Fibroblast of upper back skin (primary cell): ENCODE measurements at places on chromosomes 4 and X.

- DNase-seq = no peak
Observed at GRCh38 chr4:147994076-147994475, 262.2 kb downstream of the ARHGAP10 start.

GRCh38 chr4:183541752-183542040, 36.8 kb downstream of the ING2 start:
- DNase-seq = peak; percentile 10

DNA sequence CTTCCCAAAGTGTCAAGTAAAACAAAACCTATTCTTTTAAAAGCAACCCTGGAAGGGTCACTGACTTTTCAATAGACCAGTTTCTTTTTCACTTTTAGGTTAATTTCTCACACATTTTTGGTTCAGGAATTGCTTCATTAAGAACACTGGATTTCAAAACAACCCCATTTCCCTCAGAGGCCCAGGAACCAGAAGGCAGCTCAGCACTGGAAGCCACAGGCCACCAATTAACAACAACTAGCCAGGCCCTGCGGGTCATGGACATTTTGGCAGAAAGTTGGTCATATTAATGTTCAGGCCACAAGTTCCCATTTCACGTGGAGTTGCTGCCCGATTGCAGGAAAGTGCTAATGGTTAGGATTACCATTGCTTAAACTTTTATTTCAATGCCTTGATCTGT, 39.8 kb downstream of the HAND2 start:
- DNase-seq = no peak

- peak; percentile 78 for DNase-seq
Observed at GRCh38 chr4:128346054-128346716, 58.6 kb upstream of the PGRMC2 start.

GRCh38 chrX:3713937-3714434, 537 bp upstream of the PRKX start:
- no peak for DNase-seq

GRCh38 chrX:123964156-123964834, 2.8 kb downstream of the STAG2 start:
- DNase-seq = peak; percentile 23

- peak; percentile 65 for DNase-seq
Observed at GRCh38 chrX:47523297-47523696, 37.7 kb upstream of the ARAF start.

DNA sequence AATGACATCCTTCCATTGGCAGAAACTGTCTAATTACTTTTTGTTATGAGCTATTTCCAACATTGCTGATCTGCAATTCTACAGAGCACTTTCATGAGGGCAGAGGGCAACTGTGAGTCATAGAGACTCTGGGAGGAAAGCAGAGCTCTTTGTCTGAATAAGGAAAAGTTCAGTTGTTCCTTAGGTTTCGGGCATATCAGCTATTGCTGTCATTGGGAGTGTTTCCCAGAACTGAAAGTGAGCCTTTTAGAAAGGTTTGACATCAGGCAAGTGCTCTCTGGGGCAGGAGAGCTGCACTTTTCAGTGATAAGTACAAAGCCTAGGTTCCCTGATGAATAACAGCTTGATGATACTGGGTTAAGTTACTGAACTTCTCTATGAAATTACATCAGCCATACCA, 119.2 kb upstream of the EDNRA start:
- DNase-seq = peak; percentile 87

DNA sequence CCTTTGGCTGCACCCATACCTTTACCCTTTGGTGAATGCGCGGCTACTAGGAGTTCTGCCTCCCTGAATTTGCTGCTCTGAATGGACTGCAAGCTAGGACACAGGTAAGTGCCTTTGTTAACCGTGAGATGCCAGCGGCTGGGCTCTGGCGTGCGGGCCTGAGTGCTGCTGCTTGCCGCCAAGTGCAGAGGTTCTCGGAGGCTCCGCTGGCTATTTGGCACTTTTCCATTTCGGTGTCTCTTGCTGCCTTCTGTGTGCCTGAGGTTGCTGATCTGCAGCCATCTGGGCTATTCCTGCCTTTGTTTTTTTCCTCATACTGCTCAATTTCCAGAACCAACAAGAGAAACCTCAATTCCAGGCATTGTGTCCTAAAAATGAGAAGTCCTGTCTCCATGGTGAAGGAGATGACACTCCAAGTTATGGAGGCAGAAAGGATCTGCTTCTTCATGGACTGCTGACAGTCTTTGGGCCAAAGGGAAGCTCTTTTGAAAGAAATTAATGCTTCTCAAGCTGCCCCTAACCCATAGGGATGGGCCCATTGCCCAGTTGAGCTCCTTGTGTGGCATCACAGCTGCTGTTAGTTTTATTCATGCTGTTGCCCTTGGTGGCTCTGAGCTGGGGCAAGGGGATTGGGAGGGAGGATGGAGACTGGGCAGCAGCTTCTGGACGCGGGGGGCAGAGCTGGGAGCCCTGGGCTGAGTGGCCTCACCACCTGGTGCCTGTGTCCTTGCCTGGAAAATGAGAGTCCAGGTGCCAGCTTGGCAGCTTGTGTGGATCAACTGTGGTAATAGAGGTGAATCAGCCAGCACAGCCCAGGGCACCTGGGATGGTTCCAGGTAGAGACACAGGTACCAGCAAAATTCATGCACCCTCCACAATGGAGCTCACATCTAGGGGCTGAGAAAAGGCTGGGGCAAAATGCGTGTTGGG, 3.8 kb upstream of the TBC1D14 start:
- no peak for DNase-seq

- no peak for DNase-seq
Observed at GRCh38 chr4:5707778-5708448, 446 bp downstream of the EVC2 start.

GRCh38 chr4:1903035-1903434, 31.8 kb downstream of the NSD2 start:
- no peak for DNase-seq

GRCh38 chrX:39720945-39721344, 376.8 kb downstream of the BCOR start:
- no peak for DNase-seq

- DNase-seq = peak; percentile 9
Observed at GRCh38 chrX:51461053-51462044, 35.0 kb downstream of the NUDT11 start.

- DNase-seq = no peak
Observed at GRCh38 chr4:105896461-105896942, 1.2 kb downstream of the NPNT start.

GRCh38 chr4:28386776-28387175, 1526.1 kb downstream of the STIM2 start:
- DNase-seq = no peak

GRCh38 chr4:78336093-78336943, 215.3 kb upstream of the ANXA3 start:
- DNase-seq = peak; percentile 18

GRCh38 chr4:119025420-119025819, 110.2 kb upstream of the MYOZ2 start:
- peak; percentile 62 for DNase-seq

GRCh38 chr4:142095886-142096605, 459.7 kb downstream of the IL15 start:
- DNase-seq = peak; percentile 99

GRCh38 chrX:65910899-65911298, 129.0 kb downstream of the VSIG4 start:
- DNase-seq = no peak

GRCh38 chr4:188495169-188495568, 355.9 kb downstream of the TRIML1 start:
- DNase-seq = no peak

GRCh38 chr4:48792348-48793006, 12.4 kb upstream of the FRYL start:
- no peak for DNase-seq

DNA sequence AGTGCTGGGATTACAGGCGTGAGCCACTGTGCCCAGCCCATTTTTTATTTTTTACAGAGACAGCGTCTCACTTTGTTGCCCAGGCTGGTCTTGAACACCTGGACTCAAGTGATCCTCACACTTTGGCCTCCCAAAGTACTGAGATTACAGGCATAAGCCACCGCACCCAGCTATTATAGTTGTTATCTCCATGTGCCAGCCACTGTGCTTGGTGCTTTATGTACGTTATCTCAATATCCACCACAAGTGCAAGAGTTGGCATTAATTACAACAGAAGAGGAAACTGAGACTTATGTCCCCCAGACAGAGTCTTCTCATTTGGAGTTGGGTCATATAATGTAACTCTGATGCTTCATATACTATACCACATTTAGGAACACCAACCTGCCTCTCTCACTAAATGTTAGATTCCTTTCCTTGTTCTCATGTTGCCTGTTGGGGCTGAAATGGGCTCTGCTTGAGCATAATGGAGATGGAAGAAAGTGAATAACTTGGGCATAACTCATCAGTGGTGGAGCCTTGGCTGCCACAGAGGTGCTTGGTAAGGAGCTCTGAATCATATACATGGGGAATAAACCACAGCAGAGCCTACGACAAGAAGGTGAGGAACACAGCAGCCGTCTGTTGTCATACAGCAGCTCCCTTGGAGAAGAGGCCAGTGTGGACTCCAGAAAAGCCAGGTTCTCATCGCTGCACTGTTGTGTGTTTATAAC, 84.3 kb downstream of the SPRY1 start:
- DNase-seq = peak; percentile 86

- DNase-seq = peak; percentile 0
Observed at GRCh38 chrX:154595559-154596249, 10.8 kb downstream of the CTAG1A start.

GRCh38 chr4:8107146-8107657, 51.4 kb downstream of the ABLIM2 start:
- DNase-seq = no peak

DNA sequence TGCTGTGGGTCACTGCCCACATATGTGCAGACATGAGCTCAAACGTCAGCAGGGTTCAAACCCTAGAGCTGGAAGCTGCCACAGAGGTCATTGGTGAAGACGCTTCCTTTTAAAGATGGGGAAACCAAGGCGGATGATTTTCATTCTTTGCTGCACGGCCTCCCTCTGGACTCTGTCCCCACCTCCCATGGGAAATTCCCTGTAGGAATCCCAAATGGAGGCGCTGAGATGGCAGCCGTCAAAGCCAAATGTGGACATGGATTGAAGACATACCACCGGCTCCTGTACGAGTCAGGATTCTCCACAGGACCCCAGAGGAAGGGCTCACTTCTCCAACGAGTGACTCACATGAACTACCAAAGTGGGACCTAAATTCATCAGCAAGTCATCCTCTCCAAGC, 286.4 kb downstream of the CRLF2 start:
- no peak for DNase-seq

- no peak for DNase-seq
Observed at GRCh38 chr4:139403462-139403861, 50.5 kb upstream of the RAB33B start.

- DNase-seq = no peak
Observed at GRCh38 chr4:24640366-24640765, 56.0 kb upstream of the DHX15 start.

- no peak for DNase-seq
Observed at GRCh38 chrX:7574325-7574724, 268.6 kb upstream of the VCX start.

DNA sequence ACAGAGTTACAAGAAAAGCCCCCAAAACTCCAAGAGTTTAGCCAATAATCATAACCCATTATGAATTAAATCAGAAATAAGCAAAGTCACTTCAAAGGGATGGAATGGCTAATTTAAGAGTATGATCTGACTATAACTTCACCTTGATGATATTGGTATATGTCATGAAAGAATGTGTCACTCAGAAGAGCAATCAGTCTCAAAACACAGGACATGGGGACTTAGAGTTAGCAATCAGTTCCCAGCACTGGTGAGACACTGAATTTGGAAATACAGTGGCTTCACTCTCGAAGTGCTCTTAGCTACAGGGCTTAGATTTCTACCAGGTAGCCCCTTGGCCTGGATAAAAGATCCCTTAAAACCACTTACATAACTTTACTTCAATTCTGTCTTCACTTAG, 65.7 kb upstream of the EXOC1L start:
- no peak for DNase-seq

GRCh38 chr4:140595065-140595464, 26.3 kb upstream of the UCP1 start:
- no peak for DNase-seq

DNA sequence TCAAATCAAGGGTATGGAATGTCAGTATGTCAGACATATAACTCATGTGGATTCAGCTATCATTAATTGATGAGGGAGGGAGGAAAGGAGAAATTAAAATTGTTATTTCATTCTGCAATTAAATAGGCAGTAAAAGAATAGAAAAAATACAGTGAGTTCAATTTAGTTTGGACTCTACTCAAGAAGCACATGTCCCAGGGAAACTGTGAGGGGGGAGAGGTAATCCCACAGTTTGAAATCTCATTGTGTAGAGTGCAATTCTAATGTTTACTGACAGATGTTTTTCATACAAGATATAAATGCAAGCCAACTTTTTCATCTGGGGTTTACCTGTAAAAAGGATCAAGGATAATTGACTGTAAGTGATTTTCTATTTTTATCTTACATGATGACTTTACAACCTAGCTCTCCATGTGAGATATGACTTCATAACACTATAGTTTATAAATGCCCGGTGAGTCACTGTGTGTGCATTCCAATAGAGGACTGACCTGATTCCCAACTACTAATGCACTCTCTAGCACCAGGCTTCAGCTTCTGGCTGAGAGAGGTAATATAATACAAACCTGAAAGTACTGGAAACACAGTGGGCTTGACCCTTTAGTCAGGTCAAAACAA, 35.2 kb upstream of the SCD5 start:
- DNase-seq = peak; percentile 86

DNA sequence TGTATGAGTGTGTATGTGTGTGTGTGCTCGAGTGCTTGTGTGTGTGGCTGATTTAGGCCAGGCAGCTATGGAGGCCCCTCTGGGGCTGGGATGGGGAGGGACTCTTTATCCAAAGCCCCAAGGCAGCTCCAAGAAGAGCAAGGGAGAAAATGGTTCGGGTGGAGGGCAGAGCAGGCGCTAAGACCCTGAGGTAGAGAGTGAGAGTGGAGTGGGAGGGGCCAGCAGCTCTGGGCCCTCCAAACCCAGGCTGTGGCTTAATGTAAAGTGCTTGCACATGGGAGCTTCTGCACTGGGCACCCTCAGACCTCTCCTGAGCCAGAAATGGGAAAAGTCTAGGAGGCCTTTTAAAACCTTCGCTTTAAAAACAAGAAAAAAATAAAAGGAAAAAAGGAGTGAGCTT, 233.5 kb upstream of the PSAPL1 start:
- DNase-seq = no peak

DNA sequence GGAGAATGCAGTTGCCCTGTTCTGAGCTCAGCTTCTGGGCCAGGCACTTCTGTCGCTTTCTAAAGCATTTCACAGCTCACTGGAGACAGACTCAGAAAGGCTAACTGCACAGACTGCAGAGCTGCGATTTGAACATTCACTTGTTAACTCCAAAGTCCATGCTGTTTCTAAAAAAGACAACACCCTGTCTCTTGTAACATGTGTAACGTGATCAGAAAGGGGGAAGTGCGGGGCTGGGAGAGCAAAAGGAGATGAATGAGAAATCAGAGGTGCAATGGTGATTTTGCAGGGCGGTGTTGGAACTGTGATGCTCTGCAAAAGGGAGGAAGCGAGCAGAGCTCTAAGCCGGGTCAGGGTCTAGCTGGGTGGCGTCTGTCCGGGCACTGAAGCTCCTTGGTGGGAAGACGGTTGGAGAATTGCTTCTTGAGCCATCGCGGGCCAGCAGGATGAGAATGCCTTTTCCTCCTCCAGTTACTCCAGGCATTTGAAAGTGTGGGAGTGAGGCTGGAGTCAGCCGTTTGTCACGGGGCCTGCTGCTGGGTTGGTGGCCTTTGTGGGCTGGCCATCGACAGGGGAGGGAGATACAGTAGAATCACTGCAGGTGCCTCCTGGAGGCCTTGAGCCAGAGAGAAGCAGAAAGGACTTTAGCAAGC, 20.3 kb downstream of the TBC1D14 start:
- no peak for DNase-seq

- DNase-seq = no peak
Observed at GRCh38 chr4:3372933-3373465, 68.8 kb upstream of the HGFAC start.
